OCI-LY7 (cell line): ENCODE measurements at places on chromosomes 13 and 19.

- DNase-seq: peak; percentile 10
These were observed 1169.0 kb downstream of the DIAPH3 start for GRCh38 chr13:58994777-58995176.

DNA sequence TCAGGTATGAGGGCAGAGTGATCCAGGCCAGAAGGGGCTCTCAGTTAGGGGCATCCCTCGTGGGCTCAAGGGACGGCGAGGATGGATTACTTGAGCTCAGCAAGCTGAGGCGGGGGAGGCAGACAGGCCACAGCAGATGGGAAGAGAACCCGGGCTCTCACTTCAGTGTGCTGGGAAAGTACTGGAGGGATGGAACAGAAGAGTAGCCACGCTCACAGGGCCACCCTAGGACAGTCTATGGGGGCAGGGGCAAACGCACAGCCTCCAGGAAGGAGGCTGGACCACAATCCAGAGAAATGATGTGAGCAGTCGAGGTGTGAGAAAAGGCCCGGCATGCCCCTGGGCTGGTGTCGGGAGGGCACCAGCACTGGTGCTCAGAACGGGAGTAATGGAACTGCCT is 9.2 kb downstream of the GJA3 start:
- DNase-seq: no peak

- no peak for DNase-seq
These were observed 19.2 kb upstream of the GRTP1 start for GRCh38 chr13:113383089-113383488.

- DNase-seq: peak; percentile 41
These were observed 19.5 kb downstream of the COMP start for GRCh38 chr19:18771328-18772242.

- DNase-seq: no peak
These were observed 13.5 kb downstream of the WIZ start for GRCh38 chr19:15436012-15436825.

DNA sequence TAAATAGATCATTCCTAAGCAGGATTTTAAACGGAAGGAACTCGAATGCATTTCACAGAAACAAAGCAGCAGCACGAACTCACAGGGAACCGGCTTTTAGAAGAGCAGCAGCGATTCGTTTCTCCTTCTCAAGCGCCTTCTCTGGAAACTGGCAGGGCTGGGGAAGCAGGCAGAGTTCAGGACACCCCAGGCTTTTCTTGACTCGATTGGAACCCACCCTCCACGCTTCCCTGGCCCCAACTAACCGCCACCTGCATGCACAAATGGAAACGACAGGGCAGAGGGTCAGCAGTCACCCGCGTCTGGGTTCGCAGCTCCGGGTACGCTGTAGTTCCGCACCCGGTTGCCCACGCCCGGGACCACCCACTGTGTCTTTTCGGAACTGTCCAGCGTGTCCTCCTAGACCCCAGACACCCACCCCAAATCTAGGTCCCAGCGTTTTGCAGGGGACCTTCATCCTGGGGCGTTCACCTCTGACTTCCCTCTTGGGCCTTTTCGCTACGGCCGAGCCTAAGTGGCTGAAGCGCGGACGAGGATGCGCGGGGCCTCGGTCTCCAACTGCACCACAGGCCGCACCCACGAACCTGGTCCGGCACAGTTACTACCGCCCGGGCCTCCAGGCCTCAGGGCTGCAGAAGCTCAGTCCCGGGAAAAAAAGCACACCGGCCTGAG is 500 bp downstream of the ZFP30 start:
- peak; percentile 47 for DNase-seq

- no peak for DNase-seq
These were observed 10.8 kb upstream of the CCNA1 start for GRCh38 chr13:36421447-36421846.

DNA sequence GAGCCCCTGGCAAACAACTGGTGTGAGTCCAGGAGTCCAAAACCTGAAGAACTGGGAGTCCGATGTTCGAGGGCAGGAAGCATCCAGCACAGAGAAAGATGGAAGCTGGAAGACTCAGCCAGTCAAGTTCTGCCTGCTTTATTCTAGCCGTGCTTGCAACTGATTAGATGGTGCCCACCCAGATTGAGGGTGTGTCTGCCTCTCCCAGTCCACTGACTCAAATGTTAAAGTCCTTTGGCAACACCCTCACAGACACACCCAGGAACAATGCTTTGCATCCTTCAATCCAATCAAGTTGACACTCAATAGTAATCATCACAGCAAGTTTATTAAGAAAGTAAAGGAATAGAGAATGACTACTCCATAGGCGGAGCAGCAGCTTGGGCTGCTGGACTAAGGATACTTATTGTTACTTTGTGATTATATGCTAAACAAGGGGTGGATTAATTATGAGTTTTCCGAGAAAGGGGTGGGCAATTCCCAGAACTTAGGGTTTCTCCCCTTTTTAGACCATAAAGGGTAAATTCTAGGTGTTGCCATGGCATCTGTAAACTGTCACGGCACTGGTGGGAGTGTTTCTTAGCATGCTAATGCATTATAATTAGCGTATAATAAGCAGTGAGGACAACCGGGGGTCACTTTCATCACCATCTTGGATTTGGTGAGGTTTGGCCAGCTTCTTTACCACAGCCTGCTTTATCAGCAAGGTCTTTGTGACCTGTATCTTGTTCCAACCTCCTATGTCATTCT is 65.6 kb upstream of the KCTD15 start:
- DNase-seq: no peak

- no peak for DNase-seq
These were observed 799.1 kb downstream of the DIAPH3 start for GRCh38 chr13:59364641-59365085.

DNA sequence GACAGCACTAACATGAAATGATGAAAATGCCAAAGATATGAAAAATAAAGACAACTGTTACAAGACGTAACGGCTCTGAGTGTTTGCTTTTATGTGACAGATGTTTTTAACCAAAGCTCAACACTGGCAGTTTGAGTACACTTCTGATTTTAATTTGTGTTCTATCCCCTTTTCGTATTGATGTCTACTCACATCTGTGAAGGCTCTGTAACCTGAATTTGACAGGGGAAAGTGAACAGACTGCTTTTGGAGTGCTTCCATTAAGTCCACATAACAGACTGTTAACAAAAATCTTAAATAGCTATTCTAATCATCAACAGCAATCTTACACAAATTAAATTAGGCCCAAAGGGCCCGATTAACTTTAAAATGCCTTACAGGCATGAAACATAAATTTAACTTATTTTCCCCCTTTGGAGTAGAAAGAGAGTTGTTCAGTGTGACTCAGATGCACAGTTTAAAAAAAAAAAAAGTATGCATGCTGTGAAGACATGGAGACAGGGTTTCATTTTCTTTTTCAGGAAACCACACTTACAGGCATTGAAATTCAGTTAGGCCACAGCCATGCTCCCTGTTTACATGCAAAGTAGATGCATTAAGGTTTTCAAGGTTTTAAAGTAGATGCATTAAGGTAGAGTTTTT is 16.3 kb upstream of the RNASEH2B start:
- peak; percentile 93 for DNase-seq

DNA sequence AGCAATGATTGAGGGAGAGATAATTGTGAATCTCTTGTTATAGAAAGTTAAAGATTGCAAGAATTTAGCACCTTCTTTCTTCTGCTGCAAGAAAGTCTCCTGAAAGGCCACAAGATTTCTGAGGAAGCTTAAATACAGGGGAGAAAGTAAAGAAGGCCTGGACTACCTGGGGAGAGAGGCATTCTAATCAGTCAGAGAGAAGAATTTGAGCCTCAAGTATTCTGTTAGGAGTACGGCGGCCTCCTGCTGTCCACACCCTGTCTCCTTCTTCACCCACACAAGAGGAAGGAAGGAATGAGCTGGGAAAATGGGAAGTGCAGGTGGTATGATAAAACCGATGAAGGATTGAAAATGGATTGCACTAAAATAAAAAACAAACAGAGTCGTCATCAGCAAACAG is 474.7 kb downstream of the DIAPH3 start:
- DNase-seq: no peak

- DNase-seq: no peak
These were observed 5.0 kb downstream of the LRRC25 start for GRCh38 chr19:18392417-18392816.

GRCh38 chr19:10086591-10087192 is 575 bp downstream of the SHFL start:
- no peak for DNase-seq

DNA sequence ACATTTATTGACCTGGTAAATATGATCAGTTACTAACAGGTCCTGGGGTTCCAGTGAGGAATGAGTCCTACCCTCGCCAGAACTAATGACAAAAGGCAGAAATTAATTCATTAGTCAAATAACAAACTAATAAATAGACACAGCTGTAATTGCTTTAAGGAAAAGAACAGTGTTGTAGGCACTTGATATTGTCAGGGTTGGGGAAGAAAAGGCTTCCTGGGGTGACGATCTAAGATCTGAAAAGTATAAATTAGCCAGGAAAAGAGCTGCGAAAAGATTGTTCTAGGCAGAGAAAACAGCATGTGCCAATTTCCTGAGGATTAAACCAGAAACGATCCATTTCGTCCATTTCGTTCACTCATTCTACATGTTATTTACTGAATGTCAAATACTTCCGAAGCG is 670 bp upstream of the CHAF1A start:
- peak; percentile 7 for DNase-seq

DNA sequence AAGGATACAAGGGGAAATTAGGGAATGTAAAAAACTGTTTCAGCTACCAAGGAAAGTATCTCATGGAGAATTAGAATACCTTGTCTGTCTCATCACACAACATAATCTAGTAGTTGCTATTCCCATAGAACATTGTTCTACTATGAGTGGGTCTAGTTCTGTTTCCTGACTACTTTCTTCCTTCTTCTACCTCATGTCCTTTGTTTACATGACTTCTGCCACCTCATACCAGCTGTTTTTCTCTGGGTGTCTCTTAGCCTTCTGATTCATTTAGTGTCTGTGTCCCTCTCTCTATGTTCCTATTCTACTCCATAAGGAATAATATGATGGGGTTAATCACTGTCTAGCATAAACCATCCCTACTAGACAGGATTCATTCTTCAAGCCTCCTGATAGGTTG is 887.3 kb downstream of the DIAPH3 start:
- no peak for DNase-seq

GRCh38 chr19:10295305-10295846 is 5.6 kb downstream of the ICAM5 start:
- DNase-seq: peak; percentile 29

DNA sequence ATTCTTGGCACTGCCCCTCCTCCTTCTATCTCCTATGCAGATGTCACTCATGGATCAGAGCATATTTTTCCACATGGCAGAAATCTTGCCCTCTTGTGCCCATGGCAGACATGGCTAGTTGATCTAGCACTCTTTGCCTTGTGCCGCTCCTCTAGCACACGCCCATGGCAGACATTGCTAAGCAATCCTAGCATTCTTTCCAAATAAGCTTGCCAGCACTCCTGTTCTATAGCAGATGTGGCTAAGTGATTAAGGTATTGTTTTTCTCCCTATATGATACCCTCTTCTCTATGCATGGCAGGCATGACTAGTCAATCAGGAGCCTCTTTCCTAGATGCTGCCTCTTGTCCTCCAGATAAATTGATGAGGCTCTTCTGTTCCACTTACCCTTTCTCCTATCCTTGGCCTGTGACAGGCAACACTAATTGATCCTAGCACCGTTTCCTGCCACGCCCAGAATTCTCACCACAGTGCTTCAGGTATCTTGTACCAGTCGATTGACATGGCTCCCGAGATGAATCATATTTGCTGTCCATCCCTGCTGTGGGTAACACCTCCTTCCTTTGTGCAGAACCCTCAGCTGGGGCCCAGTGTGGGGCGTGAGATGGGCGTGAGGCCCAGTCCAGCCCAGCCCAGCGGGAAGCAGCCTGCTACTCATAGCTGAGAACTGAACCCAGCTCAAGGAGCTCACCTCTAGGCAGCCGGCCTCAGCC is 26.9 kb downstream of the TMED1 start:
- no peak for DNase-seq

- no peak for DNase-seq
These were observed 204.4 kb upstream of the SERP2 start for GRCh38 chr13:44169018-44169911.

DNA sequence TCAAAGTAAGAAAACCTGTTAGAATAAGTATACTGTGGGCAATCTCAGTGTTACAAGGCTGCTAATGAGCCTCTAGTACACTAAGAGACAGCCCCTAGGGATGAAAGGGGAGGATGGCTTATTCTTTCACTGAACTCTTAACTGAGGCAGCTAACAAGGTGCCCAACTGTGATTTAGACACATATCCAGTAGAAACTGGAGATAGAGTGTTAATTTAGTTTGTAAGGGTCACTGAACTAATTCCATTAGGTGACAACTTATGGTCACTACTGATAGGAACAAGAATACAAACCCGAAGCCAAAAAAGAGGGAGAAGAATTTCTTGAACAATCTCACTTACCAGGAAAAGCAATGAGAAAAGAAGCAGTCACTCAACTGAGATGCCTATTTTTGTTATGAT is 1010.6 kb downstream of the PCDH9 start:
- DNase-seq: no peak

DNA sequence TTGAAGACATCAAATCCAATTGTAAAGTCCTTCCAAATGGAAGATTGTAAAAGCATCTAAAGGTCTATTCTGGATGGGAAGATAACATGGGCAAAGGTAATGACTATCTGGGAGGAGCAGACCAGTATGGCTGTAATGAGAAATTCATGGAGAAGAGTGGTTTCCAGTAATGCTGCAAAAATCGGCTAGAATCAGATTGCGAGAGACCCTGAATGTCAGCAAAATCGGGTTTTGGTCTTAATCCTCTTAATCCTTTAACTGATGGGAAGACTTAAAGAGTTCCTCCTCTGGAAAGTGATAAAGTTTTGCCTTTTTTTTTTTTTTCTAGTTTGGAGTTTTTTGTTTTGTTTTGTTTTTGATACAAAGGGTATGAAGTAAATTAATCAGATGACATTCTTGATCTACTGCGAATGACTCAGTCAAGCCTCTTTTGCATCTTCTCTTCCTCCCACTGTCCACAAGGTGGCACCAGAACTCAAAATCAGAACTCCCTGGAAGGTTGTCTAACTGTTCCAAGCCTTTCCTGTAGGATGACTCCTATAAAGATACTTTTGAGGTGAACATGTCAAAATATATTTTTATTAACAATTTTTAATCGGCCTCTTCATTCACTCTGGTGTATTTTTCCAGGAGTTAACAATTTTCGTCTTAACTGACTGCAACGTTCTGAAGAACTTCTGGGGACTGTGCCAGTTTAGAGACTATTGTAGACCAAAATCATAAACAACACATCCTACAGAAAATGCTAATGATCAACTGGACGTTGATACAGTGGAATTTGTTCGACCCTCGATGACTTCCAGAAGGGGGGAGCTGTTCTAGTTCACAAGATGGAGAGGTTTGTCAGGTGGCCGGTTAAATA is 213.3 kb upstream of the MIR17HG start:
- peak; percentile 88 for DNase-seq

DNA sequence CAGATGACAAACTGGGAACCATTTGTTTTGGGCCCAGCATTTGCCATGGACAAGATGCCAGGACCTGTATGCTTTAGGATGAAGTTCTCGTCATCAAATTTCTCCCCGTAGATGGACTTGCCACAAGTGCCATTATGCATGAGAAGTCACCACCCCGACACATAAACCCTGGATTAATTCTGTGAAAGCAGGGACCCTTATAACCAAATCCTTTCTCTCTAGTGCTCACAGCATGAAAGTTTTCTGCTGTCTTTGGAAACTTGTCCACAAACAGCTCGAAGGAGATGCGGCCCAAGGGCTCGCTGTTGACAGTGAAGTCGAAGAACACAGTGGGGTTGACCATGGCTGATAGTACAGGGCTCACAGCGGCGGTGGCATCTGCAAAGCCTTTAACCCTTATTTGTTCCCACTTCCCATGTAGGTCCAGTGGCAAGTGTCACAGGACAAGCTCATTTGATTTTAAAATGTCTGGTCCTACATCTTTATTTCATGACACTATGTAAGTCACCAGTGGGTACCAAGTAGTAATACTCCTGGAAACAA is 75.2 kb upstream of the MIR17HG start:
- no peak for DNase-seq

GRCh38 chr19:3649888-3650287 is 23.3 kb upstream of the CACTIN start:
- DNase-seq: no peak
